ENCODE measurements at places on chromosomes 1 and 21.
A peak's percentile ranks its signal among the peaks of the same experiment; 100 is the strongest.

DNA sequence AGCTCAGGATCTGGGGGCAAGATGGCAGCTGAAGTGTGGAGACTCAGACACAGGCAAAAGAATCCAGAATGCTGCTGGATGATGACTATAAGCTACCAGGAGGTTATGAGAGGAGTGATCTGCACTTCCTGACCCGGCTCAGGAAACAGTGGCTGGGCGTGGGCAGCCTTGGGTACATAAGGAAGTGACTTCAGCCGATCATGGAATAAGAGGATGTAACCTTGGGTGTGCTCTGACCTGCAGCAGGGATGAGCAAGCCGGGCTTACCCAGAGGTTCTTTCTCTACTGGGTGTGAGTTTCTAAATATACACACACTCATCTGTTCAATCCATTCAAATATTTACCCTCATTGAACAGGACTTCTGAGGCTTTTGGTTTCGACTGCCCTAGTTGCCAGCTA, 62.7 kb downstream of the CD34 start:
- DNase-seq, result no peak

DNA sequence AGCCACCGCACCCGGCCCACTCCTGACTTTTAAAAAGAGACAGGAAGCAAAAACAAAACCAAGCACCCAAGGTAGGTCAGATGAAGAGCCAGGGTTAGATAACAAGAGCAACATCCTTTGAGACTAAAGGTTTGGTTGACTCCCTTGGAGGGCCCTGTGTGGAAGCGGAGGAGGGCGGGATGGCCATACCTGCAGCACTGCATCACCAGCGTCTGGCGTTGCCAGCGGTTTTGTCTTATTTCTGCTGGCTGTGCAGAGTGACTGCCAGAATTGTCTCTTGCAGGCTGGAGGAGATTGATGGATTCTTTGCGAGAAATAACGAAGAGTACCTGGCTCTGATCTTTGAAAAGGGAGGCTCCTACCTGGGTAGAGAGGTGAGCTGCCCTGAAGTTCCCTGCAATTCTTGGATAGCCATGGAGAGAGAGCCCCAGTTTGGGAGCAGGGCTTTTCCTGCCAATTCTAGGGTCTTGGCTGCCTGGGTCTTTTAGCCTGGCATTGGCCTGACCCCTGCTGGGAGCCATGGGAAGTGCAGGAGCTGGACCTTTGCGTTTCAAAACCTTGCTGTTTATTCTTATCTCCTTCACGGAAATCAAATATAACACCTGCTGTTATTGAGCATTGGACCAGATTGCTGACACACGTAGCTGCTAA, 24.0 kb downstream of the QSOX1 start:
- peak; percentile 9 for DNase-seq

DNA sequence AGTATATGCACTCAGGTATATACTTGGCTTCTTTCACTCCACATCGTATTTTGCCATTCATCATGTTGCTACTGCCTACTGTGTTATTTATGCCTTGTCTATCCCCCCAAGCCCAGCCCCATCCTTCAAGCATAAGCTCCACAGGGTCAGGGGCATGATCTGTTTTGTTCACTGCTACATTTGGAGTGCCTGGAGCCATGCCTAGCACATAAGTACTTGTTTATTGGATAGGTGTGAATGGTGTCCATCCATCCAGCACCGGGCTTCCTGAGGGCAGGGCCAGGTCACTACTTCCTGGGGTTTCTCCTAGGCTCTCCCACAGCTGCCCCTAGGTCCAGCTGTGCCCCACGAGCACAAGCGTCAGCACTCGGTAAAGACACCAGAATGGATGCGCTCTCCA, 289.0 kb upstream of the VAMP3 start:
- DNase-seq, result no peak

- DNase-seq, result no peak
These were observed 15.4 kb upstream of the NASP start for GRCh38 chr1:45568421-45568820.

- DNase-seq, result no peak
These were observed 79.2 kb downstream of the CD34 start for GRCh38 chr1:207831517-207832327.

DNA sequence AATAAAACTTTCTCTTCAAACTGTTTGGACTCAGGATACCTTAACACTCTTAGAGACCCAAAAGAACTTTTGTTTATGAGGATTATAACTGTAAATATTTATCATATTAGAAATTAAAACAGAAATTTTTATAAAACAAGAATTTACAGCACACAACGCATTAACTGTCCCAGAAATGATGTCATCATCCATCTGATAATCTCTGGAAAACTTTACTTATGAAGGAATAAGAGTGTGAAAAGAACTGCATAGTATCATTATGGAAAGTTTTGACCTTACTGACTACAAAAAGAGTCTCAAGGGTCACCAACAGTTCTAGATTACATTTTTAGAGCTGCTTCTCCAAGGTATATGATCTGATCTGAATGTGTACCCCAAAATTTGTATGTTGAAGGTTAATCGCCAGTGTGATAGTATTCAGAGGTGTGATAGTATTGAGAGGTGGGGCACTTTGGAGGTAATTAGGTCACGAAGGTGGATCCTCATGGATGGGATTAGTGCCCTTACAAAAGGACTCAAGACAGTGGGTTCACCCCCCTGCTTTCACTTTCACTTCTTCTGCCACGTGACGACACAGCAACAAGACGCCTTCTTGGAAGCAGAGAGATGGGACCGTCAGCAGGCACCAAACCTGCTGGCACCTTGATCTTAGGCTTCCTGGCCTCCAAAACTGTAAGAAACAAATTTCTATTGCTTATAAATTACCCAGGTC, 95.7 kb upstream of the NR5A2 start:
- no peak for DNase-seq

GRCh38 chr1:87086120-87086519, 171.7 kb downstream of the HS2ST1 start:
- DNase-seq, result no peak

DNA sequence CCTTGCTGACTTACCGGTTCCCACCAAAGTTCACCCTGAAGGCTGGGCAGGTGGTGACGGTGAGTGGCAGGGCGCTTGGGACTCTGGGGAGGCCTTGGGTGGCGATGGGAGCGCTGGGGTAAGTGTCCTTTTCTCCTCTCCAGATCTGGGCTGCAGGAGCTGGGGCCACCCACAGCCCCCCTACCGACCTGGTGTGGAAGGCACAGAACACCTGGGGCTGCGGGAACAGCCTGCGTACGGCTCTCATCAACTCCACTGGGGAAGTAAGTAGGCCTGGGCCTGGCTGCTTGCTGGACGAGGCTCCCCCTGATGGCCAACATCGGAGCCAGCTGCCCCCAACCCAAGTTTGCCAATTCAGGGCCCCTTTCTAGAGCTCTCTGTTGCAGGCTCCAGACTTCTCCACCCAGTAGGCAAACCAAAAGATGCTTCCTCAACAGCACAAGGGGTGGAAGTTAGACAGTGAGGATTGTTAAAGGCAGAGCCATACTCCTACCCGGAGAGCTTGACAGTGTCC, 16.4 kb upstream of the SEMA4A start:
- DNase-seq, result no peak

GRCh38 chr1:171715813-171716251, 26.0 kb downstream of the VAMP4 start:
- DNase-seq, result no peak

DNA sequence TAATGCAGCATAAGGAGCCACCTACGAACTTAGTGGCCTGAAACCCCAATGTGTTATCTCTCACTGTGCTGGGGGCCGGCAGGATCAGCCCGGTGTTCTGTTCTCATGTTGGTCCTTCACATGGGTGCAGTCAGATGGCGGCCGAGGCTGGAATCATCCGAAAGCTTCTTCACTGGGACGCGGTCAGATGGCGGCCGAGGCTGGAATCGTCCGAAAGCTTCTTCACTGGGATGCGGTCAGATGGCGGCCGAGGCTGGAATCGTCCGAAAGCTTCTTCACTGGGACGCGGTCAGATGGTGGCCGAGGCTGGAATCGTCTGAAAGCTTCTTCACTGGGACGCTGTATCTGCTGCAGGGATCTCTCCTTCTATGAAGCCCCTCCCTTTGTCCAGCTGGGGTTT, 12.6 kb upstream of the PCBP3 start:
- DNase-seq, result no peak

GRCh38 chr21:41712201-41712600, 54.7 kb downstream of the RIPK4 start:
- DNase-seq, result no peak

DNA sequence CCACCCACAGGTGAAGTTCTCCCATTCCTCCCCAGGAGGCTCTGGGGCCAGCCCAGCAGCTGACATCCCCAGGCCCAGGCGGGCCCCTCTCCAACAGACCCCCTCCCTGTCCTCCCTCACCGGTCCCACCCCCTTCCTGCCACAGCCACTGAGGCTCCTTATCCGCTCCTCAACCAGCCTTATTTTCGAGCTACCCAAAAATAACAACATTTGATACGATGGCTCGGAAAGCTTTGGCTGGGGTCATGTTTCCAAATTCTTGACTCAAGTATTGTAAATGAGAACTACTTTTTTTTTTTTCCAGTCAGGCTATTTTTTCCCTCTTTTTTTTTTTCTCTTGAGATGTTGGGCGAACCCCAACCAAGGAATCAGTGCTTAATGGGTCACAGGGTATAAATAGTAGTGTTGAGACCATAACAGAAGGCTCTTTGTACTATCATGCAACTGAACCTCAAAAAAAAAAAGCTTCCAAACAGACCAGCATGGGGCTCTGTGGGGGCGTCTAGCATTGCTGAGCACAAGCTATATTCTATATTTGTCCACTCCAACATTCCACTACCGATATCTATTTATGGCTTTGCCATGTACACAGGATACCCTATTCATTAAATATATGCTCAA, 27.2 kb downstream of the IRF2BP2 start:
- DNase-seq, result no peak

DNA sequence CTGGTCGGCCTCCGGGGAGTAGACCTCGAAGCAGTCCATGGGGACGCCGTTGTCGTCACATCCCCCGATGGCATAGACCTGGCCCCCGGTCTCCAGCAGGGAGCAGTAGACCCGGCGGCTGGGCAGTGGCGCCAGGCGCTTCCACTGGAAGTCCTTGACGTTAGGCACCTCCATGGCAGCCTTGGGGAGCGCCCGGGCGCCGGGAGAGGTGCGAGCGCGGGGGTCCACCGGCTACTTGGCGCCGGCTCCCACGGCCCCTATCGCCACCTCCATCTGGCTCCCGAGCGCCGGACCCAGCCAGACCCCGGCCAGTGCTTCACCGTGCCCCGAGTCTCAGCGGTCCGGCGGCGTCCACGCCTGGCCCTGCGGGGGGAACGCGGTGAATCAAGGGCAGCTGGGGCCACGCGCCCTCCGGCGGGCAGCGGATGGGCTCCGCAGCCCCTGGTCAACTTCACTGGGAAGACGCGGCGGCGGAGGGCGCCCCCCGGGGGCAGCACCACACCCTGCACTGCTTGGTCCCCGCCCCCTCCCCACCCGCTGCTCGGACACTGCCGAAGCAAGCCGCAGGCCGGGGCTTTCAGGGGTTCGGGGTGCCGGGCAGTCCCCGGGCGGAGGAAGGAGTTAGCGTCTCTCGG, 13.2 kb downstream of the KLHDC8A start:
- no peak for DNase-seq

- peak; percentile 24 for DNase-seq
These were observed 30.8 kb upstream of the RPTN start for GRCh38 chr1:152189657-152190442.

- no peak for DNase-seq
These were observed 10.9 kb downstream of the PEAR1 start for GRCh38 chr1:156904187-156904959.

- DNase-seq, result no peak
These were observed 142.0 kb upstream of the KCNJ15 start for GRCh38 chr21:38114717-38115333.

- DNase-seq, result no peak
These were observed 889.7 kb downstream of the ADGRL2 start for GRCh38 chr1:82690411-82690810.

GRCh38 chr1:230425252-230426091, 660 bp downstream of the PGBD5 start:
- no peak for DNase-seq

GRCh38 chr1:114259511-114260160, 106.0 kb upstream of the SYT6 start:
- no peak for DNase-seq

DNA sequence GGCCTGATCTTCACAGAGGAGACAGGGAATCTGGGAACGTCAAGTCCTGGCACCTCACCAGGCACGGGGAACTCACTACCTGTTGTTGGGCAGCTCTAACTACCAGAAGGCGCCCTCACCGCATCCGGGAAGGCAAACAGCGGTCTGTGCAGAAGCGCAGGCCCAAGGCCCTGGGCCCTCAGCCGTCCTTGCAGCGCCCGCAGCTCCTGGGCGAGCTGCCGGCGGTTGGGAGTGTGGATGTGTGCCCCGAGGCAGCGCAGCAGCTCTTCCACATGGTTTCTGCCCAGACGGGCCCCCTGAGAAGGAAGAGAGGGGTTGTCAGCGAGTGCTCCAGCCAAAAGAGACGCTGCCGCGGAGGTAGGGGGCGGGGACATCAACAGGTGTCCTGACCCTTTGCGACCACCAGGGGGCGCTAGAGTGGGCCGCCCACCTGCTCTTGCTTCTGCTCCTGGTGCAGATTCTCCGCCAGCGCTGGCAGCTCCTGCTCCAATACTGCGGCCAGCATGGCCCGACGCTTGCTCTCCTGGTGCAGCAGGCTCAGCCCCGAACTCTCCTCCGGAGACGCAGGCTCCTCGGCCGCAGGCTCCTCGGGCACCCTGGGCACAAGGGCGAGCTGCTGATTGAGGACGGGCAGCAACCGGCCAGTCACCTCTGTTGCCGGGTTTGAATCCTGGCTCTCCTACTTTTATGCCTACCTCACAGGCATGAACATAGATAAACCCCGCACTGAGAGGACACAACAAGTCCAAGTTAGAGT, 9.3 kb downstream of the MAP3K6 start:
- no peak for DNase-seq

- DNase-seq, result no peak
These were observed 10.6 kb downstream of the VASH2 start for GRCh38 chr1:212960932-212961331.

DNA sequence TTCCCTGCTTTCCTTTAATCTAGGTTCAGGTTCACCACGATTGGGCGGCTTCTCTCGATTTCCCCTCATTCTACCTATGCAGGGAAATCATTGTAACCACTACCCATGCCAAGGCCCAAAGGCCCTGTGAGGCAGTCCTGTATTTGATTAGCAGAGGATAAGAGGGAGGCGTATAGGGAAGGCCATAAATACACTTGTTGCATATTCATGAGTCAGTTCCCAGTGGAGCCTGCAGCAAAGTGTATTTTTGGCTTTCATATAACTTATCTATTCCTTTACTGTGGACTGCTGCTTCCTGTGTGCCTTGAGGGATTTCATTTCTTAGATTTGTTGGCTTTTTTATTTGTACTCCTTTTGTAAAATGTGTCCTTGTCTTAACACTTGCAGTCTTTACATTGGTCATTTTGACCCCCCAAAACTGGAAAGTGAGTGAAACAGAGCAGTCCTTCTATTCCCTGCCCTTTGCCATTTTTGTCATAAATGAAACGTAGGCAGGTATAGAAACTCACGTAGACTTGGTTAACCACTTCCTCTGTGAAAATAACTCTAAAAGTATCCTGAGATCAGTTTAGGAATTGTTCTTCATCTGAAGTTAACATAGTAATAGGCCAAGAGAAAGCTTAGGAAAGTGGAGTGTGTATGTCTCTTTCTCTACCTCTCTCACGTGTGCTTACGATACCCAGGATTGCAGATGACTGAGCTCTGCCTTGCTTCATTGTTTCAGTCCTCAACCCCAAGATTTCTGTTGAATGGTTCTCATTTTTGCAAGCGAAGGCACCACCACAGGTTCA, 19.6 kb upstream of the KCNQ4 start:
- no peak for DNase-seq
